ENCODE measurements at places on chromosomes 1 and 21.

DNA sequence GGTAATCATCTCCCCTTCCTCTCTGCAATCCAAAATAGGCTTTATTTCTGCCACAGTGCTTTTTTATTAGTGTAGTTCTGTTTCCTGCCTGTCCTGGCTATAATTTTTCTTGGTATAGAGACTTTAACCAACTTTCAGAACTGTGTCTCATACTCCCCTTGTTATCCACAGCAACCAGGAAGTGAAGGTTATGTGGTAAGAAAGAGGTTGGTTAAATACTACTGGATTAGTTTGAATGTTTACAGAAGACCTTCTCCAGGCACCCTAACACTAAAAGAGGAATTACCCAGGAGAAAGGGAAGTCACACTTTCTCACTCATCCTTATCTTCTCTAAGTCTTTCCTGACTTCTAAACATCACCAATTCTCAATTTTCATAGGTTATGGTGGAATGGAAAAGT is 17.8 kb upstream of the TNFSF4 start:
- no peak for DNase-seq

GRCh38 chr1:85158910-85159309 is 41.9 kb downstream of the SYDE2 start:
- no peak for DNase-seq

DNA sequence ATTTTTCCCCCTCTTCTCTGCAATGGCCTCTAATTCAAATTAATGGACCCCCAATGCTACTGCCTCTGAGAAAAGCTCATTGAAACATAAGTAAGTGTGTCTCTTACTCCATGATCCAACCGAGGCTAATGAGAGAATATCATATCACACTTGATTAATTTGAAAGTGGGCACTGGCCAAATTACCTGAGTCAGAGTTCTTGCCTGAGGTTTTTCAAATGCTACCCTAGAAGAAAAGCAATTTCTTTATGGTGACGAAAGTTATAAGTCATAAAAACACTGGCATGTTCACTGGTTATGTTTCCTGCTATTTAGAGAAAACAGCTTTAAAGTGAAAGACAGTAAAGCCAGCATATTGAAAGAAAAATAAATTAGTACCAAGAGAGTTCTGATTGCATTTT is 368.8 kb upstream of the TMPRSS15 start:
- peak; percentile 1 for DNase-seq

GRCh38 chr1:171792656-171793369 is 11.4 kb downstream of the METTL13 start:
- no peak for DNase-seq

- peak; percentile 70 for DNase-seq
Observed at GRCh38 chr1:227429447-227430359, 111.4 kb upstream of the CDC42BPA start.

- no peak for DNase-seq
Observed at GRCh38 chr21:36785615-36786014, 86.7 kb downstream of the SIM2 start.

DNA sequence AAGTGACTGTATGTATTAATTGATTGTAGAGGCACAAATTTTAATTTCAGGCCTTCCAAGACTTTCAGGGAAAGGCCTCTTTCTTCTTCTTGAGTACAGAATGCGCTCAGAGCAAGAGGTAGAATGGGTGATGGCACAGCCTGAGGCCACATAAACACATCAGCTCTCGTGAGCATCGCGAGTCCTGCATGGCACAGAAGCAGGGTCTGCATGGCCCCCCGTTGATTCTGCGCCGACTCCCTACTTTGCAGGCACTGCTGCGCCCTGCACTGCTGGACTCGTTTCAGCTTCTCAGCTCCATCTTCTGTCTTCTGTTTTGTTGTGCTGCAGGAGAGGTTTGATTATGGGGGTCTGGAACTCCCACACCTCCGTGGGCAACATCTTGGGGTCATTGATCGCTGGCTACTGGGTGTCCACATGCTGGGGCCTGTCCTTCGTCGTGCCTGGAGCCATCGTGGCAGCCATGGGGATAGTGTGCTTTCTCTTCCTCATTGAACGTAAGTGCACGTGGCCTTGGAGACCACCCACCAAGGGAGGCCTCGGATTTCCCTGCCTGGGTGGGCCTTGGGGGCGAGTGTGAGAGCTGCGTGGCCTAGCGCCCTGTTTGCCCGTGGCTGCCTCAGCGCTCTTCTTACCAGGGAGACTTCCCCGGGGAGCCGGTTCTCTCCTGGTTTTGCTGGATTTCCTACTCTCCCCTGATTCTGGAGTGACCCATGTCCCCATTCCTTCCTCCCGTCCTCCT is 29.6 kb downstream of the SLC37A1 start:
- DNase-seq, result no peak

GRCh38 chr1:70039485-70039884 is 165.9 kb downstream of the LRRC40 start:
- DNase-seq, result no peak

- DNase-seq, result peak; percentile 60
Observed at GRCh38 chr1:209527993-209528717, 55.4 kb upstream of the CAMK1G start.

GRCh38 chr1:118866330-118866729 is 121.8 kb downstream of the TBX15 start:
- peak; percentile 27 for DNase-seq
